ENCODE measurements at places on chromosomes 13 and 19. TPM values are rescaled to one million over a fixed set of nuclear protein-coding genes. Genes with fewer than 3 reads are reported as not detected.

CRLF1 gene
- total RNA-seq, result not detected

- H3K27ac ChIP-seq, result no peak overlapping the region
- H3K4me3 ChIP-seq, result no peak overlapping the region
- DNase-seq, result no peak
- no peaks in the 10 kb centered on the region for H3K4me1 ChIP-seq
- H3K27me3 ChIP-seq, result no peaks in the 10 kb centered on the region
- no peaks in the 10 kb centered on the region for H3K36me3 ChIP-seq
These were observed 198.4 kb upstream of the ZNF536 start for GRCh38 chr19:30173593-30174356.

- H3K27me3 ChIP-seq, result no peaks in the 10 kb centered on the region
- H3K27ac ChIP-seq, result no peak overlapping the region
- H3K36me3 ChIP-seq, result no peaks in the 10 kb centered on the region
These were observed 1148.2 kb upstream of the PCDH9 start for GRCh38 chr13:68378294-68378693.

- no peaks in the 10 kb centered on the region for H3K36me3 ChIP-seq
- no peaks in the 10 kb centered on the region for H3K27me3 ChIP-seq
- H3K4me1 ChIP-seq, result no peaks in the 10 kb centered on the region
These were observed 1102.1 kb downstream of the DIAPH3 start for GRCh38 chr13:59061621-59062020.

EDDM13 gene
- not detected for total RNA-seq

GRCh38 chr19:10784257-10784656 lies 51.8 kb downstream of the TMED1 start:
- no peak overlapping the region for H3K4me3 ChIP-seq
- no peaks in the 10 kb centered on the region for H3K27me3 ChIP-seq
- DNase-seq, result no peak
- H3K36me3 ChIP-seq, result peaks cover 78% of the 10 kb centered on the region
- peaks cover 3% of the 10 kb centered on the region for H3K4me1 ChIP-seq

- H3K27ac ChIP-seq, result peak overlapping the region; percentile 97
- peaks cover 45% of the 10 kb centered on the region for H3K4me1 ChIP-seq
- H3K4me3 ChIP-seq, result peak overlapping the region; percentile 95
- peak; percentile 34 for DNase-seq
- no peaks in the 10 kb centered on the region for H3K27me3 ChIP-seq
- H3K36me3 ChIP-seq, result peaks cover 14% of the 10 kb centered on the region
These were observed 423 bp downstream of the LSM14A start for GRCh38 chr19:34172661-34173192.

Data from CD4-positive, alpha-beta T cell (primary cell).